Activated CD4-positive, alpha-beta T cell treated with anti-CD3 and anti-CD28 coated beads, Interleukin-2, amount 10 ng/mL, durations not matched to agents 24 days and 14 days (primary cell): ENCODE measurements at places on chromosomes 1 and 21. TPM values are rescaled to one million over a fixed set of nuclear protein-coding genes. Genes with fewer than 3 reads are reported as not detected.

Gene LEFTY1
- total RNA-seq, result not detected in 2 replicates

Gene NPHP4
- total RNA-seq, result 20.0 and 21.0 TPM in 2 replicates

Gene SMG7
- total RNA-seq, result 78.4 and 79.8 TPM in 2 replicates

Gene KCNT2
- not detected in 2 replicates for total RNA-seq

Gene TNFRSF18
- total RNA-seq, result 250 and 254 TPM in 2 replicates

Gene LORICRIN
- not detected in 2 replicates for total RNA-seq
